ENCODE measurements at places on chromosomes 12 and 14.

DNA sequence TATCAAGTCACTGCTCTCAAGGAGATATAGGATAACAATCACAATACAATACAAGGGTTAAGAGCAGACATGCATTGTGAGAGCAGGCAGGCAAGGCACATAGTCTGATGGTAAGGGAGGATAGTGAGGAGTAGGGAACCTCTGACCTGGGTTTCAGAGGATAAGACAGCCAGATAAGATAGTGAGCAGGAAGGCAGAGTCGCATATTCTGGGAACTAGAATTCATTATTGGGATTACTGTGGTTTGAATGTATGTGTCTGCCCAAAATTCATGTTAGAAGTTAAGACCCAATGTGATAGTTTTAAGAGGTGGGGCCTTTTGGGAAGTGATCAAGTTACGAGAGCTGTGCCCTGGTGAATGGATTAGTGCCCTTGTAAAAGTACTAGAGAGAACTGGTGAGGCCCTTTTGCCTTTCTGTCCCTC lies 14.4 kb upstream of the ATF1 start:
- no peak overlapping the region for H3K4me3 ChIP-seq
- H3K36me3 ChIP-seq = peaks cover 23% of the 10 kb centered on the region
- H3K27ac ChIP-seq = no peak overlapping the region
- no peaks in the 10 kb centered on the region for H3K27me3 ChIP-seq

DNA sequence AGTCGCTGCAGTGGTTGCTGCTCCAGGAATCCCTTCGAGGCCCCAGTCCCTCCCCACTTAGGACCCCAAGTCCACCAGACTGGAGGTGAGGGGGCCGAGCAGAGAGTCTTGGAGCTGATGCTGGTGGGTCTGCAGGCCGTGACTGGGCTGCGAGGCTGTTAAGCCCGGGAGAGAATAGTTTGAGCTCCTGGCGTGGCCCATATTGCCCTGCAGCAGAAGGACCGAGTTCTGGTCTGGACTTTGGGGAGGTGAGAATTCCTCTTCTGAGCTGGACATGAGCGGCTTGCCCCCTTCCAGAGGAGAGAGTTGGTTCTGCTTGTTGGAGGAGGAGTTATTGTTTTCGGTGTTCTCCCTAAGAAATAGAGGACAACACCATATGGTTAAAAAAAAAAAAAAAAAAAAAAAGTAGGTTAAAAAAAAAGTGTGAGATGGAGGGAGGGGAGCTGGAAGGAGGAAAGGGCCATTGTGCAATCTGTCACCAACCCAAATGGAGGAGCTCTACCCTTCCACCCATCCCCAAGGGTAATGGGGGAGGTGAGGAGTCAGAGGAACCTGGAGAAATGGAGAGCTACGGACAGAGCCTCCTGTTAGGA lies 3.0 kb downstream of the SIX1 start:
- H3K27me3 ChIP-seq = no peaks in the 10 kb centered on the region
- peak overlapping the region; percentile 99 for H3K27ac ChIP-seq
- peaks cover 67% of the 10 kb centered on the region for H3K36me3 ChIP-seq
- no peak for DNase-seq
- H3K4me3 ChIP-seq = peak overlapping the region; percentile 99
- peaks cover 38% of the 10 kb centered on the region for H3K4me1 ChIP-seq

- no peak overlapping the region for H3K4me3 ChIP-seq
- peaks cover 20% of the 10 kb centered on the region for H3K36me3 ChIP-seq
- H3K4me1 ChIP-seq = peaks cover 40% of the 10 kb centered on the region
- DNase-seq = no peak
- no peak overlapping the region for H3K27ac ChIP-seq
These were observed 166.6 kb downstream of the TTC7B start for GRCh38 chr14:90649557-90650135.

DNA sequence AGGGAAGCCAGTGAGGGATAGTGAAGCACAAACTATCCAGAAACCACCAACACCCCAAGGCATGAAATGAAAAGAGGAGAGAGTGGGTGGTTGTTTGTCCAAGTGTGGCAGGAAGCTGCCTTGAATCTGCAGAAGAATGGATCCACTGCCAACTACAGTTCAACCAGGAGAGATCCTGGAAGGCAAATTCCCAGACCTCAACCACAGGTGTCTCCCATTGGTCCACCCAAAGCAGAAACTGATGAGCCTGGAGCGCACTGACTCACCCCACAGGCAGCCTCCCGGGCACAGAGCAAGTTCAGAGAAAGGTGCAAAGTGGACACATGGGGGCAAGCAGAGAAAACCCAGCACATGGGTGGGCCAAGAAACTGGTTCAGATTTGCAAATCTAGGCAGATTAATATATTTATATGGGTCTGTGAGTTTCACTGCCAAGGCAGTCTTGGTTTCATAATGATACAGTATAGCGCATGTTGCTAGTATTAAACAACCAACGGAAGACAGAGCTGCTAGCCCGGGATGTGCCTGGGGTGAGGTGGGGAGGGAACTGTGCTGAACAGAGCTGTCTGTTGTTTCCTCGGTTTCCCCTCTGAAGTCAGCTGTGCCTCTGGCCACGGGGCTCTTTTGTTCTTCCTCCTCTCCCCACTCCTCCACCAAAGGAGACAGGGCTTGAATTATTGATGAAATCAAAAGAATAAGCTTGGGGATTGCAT lies 416.2 kb upstream of the CCDC196 start:
- DNase-seq = no peak
- H3K27ac ChIP-seq = no peak overlapping the region
- H3K27me3 ChIP-seq = no peaks in the 10 kb centered on the region
- H3K4me1 ChIP-seq = no peaks in the 10 kb centered on the region

DNA sequence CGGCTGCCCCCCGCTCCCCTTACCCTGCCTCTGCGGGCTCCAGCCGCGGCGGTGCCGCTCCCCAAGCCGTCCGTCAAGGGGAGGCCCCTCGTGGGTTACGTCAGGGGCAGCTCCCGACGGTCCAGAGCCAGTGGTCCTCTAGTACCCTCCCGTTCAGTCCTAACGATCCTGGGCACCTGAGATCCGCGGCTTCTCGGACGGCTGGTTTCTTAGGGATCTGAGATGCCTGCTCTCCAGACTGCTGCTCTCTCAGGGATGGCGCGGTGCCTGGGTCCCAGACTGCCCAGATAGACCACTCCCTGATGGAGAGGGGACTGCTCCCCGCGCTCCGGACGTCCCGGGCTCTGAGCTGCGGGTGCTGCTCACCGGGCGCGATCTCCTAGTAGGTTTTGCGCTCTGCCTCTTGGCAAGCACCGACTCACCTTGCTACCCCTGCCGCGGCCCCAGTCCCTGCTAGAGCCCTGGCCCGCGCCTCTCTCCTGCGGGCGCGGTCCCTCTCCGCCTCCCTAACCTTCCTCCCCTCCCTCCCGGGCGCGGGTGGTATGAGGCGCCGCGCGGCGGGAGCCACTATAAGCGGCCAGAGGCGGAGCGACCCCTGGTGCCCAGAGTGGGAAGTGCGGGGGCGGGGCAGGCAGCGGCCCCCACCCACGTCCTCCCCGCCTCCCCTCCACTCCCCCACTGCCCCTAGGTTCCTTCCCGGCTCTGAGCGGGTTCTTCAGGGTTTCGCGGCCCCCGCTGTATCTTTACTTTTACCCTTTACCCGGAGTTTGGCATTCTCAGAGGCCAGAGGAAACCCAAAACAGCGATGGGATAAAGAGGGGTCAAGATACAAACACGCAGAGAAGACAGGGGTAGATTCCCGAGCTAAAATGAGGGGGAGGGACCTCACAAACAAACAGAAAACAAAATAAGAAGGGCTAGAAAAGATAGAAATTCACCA lies at the start of gene C1QL4:
Gene C1QL4 (minus strand): TSS at position 544 of the 940 bp plus-strand sequence. CDS start 711 bp downstream, outside the sequence.
- H3K36me3 ChIP-seq = no peaks in the 10 kb centered on the region
- peaks cover 25% of the 10 kb centered on the region for H3K27me3 ChIP-seq
- H3K4me1 ChIP-seq = peaks cover 20% of the 10 kb centered on the region
- no peak within 1 kb of the TSS for H3K27ac ChIP-seq
- peak within 1 kb of the TSS; percentile 72 for H3K4me3 ChIP-seq
- peak; percentile 96 for DNase-seq

Measured in osteocyte (in vitro differentiated cells).